ENCODE measurements at places on chromosomes 2 and 18. TPM values are rescaled to one million over a fixed set of nuclear protein-coding genes. Genes with fewer than 3 reads are reported as not detected.

Gene POU3F3
- not detected for total RNA-seq

Gene GPBAR1
- total RNA-seq, result not detected

Gene ABHD1
- under 0.01 TPM for total RNA-seq

Gene FEV
- total RNA-seq, result under 0.01 TPM

Gene TXNDC2
- under 0.01 TPM for total RNA-seq
